ENCODE measurements at places on chromosomes 5 and 9.
A peak's percentile ranks its signal among the peaks of the same experiment; 100 is the strongest.

DNA sequence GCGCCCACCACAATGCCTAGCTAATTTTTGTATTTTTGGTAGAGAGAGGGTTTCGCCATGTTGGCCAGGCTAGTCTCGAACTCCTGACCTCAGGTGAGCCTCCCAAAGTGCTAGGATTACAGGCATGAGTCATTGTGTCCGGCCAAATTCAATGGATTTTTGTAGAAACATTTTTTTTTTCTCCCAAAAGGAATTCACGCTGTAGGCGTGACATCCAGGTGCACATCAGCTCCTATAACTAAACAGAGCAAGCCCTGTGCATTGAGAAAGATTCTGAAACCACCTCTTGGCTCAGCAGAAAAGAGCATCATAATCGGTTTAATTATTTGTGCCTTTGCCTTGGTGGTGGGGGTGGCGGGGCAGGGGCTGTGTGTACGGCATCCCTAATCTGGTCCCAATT, 32.9 kb upstream of the DAB2IP start:
- DNase-seq, result no peak

DNA sequence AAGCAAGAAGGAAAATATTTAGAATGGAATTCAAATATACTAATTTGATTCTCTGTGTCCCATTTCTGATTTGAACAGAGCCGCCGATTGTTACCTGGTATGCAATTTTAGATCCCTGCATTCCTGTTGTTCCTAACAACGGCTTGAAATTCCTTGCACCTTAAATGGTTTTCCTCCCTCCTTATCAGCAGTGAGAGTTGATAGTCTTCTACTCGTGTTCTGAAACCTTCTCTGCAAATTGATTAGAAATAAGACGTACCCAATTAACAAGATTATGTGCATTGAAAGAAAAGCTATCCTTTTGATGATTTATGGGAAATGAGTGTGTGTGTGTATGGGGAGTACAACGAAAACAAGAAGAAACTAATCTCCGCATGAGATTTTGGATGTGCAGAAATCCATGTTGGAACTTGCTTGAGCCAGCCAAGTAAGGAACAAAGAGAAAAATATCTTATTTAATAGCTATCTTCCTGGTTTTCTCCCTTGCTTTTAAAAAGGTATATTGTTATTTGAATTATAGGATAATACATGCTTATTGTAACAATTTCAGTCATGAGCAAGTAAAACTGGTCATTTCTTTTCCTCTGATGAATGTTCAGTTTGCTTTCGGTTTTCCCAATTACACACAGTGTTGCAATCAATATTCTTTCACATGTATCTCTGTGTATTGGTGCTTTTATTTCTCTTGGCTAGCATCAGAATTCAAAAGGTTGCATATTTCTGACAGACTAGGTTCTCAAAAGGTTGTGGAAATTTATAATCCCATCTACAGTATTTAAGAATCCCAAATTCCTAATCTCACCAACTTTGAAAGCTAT, 211.1 kb upstream of the ACTBL2 start:
- no peak for DNase-seq

- DNase-seq, result no peak
Observed at GRCh38 chr9:127884976-127885490, 7.6 kb upstream of the AK1 start.

DNA sequence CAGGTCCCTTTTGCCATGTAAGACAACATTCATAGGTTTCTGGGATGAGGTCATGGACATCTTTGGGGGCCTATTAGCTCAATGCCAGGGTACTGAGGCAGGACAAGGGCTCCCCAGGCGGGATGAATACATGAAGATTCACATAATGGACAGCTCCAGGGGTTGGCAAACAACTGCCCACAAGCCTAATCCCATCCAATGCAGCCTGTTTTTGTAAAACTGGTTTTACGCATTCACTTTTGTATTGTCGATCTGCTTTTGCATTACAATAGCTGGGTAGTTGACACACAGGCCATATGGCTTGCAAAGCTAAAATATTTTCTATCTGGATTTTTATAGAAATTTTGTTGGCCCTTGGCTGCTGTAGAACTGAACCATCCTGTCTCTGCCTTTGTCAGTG, 248.5 kb upstream of the PANK3 start:
- no peak for DNase-seq

- no peak for DNase-seq
Observed at GRCh38 chr5:78113689-78114264, 180.7 kb downstream of the AP3B1 start.

- DNase-seq, result no peak
Observed at GRCh38 chr5:159956074-159956473, 39.8 kb downstream of the ADRA1B start.

DNA sequence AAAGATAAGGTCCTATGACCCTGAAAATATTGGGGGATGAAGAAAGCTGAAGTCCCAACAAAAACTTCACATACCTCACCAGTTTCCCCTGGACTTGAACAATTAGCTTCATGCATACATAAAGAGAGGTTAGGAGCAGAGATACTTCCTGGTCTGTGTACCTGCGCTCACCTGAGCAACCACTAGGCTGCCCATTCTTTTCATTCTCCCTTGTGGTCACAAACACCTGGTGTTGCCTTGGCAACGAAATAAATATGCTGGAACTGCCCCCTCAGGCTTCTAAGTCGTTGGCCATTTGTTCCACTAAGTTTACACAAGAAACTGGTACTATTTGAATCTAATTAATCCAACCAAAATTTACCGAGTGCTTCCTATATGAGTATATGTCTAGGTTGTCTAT, 18.1 kb downstream of the OTP start:
- DNase-seq, result no peak

DNA sequence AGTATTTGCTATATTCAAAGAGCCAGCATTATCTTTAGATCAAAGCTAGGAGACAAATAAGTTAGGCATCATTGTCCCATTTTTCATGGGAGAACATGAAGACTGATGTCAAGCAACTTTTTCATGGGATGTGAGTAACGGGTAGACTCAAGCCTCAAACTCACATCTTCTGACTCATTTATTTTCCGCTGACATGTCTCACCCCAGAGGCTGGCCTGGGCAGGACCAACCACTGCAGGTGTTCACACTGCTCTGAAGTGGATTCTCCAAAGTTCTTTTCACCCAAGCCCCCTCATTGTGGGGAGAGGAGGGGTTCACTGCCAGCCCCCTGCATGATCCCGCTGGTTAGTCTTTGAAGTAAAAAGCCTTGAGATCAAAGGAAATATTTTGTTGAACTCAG, 34.9 kb upstream of the BASP1 start:
- no peak for DNase-seq

- DNase-seq, result no peak
Observed at GRCh38 chr9:109922617-109923470, 142.8 kb downstream of the PALM2AKAP2 start.

DNA sequence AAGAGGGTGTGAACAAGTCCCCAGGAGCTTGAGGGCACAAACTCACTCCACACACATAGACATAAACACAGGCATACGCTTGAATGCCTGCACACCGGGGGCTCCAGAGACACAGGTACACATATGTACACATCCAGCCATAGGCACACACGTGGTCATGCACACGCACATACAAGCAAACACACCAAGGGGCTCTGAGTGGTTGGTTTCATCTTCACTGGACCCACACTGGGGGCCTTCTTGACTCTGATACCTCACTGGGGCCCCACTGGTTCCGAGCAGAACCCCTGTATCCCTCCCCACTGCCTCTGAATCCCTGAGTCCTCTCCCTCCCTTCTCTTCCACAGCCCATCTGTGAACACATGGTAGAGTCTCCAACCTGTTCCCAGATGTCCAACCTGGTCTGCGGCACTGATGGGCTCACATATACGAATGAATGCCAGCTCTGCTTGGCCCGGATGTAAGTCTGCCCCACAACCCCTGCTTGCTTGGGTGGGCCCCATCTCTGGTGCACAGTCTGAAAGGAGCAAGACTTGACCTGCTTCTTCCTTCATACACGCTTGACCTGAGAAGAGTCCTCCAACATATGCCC, 6.4 kb downstream of the SPINK4 start:
- DNase-seq, result no peak

DNA sequence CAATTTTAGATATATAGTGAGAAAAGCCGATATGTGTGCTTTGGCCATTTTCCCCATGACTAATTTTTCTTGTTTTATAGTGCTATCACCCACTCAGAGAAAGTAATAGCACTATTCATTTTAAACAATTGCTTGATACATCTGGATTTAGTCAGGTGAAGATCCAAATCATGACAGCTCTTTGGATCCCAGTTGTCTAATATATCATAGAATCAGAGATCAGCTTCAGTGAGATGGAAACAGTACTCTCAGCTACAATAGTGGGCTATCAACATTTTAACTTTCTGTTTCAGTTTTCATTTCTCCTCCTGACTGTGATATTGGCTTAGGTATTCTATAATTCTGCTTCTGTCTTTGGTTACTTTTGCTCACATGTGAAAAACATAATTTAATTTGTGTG, 38.7 kb downstream of the VCAN start:
- peak; percentile 5 for DNase-seq

DNA sequence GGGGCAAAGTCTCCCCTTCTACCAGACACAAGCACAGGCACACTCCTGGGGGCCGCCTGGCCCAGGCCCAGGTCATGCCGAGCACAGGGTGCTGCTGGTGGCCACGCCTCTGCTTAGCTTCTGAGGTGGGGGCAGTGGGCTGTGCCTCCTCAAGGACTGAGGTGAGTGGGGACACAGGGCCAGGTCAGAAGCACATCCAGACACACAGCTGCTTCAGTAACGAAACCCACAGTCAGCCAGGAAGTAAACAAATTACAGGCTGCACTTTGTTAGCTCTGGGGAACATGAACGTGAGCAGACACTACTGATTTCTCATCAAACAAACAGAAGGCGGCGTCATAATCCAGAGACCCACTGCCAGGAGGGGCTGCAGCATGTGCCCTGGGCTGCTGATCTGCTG, 192.4 kb downstream of the HSPA4 start:
- DNase-seq, result peak; percentile 44

DNA sequence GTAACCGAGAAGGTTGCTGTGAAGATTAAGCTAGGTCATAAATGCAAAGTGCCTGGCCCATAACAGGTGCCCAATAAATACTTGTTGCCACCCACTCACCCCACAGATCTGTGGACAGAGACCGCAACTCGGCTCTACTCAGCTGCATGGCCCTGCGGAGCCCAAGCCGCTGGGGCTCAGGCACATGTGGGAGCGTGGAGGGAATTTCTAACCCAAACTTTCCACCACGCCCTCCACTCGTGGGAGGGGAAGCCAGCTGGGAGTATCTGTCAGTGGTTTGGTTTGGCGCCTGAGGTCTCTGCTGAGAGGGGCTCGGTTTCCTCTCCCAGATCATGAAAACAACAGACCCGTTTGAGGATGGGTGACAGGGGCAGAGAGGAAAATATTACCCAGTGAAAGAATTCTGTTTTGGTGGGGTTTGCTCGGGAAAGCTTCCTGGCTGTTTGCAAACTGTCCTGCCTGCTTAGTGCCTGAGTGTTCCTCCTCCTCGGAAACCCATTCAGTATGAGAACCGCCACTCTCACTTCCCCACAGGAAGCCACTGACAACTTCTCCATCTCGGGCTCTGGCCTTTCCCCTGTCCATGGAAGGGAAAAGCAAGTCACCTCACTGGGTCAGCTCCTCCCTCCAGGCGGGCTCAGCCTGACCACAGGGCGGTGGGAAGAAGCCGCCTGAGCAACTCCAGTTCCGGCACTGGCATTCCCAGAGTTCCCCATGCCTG, 60.1 kb downstream of the RGS3 start:
- peak; percentile 45 for DNase-seq

- no peak for DNase-seq
Observed at GRCh38 chr5:142275496-142275895, 49.3 kb downstream of the SPRY4 start.

DNA sequence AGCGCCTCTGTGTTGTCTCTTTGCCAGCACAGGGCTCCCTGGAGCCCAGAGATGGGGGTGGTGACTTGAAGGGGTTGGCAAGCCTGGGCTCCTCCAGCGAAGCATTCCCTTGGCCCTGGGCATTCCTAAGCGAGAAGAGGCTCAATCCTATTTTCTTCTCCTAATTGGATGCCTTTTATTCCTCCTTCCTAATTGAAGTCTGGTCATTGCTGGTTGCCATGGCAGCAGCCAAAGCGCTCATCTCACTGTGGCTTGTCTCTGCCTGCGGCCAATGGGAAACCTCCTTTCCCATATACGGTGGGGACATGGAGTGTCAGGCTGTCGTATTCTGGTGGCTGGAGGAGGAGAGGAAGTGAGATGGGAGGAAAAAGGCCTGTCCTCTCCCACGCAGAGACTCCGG, 52.3 kb upstream of the RARS1 start:
- no peak for DNase-seq

- no peak for DNase-seq
Observed at GRCh38 chr9:98993570-98993945, 49.9 kb downstream of the COL15A1 start.

DNA sequence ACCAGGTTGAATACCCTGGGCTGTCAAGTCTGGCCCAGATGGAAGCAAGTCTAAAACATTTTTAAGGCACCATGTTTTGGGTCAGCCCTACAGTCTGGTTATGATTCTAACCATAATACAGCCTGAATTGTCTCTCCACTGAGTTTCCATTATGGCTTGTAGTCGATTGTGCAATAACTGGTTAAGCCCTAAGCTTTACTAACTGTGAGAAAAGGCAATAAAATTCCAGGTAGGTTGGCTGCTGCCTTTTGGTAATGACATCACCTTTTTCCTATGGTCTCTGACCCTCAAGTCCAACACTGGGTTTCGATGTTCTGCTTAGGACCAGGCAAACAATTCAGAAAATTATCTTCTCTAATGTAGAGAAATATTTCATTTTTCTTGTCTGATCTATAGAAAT, 243.3 kb downstream of the ACTL7B start:
- no peak for DNase-seq

- DNase-seq, result no peak
Observed at GRCh38 chr5:88778736-88779135, 104.2 kb downstream of the MEF2C start.

DNA sequence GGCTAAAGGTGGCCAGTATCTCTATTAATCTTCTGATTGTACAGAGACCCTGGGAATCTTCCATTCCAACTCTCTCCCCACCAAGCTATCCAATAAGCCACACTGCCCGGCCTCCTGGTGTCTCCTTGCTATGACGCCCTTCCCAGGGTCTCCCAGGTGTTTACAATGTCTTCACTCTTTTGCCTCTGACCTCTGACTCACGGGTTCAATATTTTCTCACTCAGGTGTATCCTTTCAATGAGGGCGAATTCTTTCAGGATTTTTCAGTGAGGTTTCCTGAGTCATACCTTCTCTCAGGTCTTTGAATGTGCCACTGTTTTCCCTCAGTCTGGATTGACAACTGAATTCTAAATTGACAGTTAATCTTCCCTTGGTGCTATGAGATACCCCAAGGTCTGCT, 53.7 kb upstream of the IRX4 start:
- DNase-seq, result no peak

- no peak for DNase-seq
Observed at GRCh38 chr9:38133595-38133994, 64.6 kb upstream of the SHB start.

- DNase-seq, result no peak
Observed at GRCh38 chr5:88288528-88289197, 20.0 kb upstream of the TMEM161B start.

All from GM19239 (cell line).